ENCODE measurements at places on chromosomes 5 and 9. TPM values are rescaled to one million over a fixed set of nuclear protein-coding genes. Genes with fewer than 3 reads are reported as not detected.

DNA sequence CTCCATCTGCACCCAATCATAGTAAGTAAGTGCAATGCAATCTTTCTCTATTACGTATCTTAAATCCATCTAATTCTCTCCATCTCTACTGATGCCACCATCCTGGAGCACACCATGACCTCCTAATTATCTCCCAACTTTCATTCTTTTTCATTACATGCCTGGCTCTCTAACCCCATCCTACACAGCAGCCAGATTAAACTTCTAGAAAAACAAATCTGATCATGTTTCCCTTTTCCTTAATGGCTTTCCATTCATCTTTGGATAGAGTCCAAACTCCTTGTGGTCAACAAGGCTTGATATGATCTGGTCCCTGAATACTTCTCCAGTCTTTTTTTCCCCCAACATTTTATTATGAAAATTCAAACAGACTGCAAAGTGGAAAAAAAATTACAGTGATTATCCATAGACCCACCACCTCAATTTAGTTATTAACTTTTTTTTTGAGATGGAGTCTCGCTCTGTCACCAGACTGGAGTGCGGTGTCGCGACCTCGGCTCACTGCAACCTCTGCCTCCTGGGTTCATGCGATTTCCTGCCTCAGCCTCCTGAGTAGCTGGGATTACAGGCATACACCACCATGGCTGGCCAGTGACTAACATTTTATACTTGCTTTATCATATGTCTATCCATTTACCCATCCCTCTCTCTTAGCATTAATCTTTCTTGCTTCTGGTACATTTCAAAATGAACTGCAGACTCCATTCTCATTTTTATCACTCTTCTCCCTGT is 5.2 kb downstream of the PPP2R2B start:
- DNase-seq: no peak

DNA sequence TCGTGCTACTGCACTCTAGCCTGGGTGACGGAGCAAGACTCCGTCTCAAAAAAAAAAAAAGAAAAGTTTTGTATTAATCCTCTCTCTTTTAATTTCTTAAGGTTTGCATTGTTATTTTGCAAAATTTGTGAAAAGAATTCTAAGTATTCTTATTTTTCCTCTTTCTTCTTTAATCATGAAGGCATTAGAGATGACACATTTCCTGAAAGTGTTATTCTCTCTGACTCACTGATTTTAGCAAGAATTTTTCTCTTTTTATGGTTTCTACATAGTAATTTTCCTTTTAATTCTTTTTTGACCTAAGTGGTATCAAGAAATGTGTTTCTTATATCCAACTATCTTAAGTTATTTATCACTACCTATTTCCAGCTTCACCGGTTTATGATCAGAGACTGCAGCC is 78.0 kb downstream of the NSUN2 start:
- no peak for DNase-seq

GRCh38 chr9:90770182-90770738 is 31.4 kb upstream of the SYK start:
- no peak for DNase-seq

GRCh38 chr5:122858451-122858850 is 13.0 kb downstream of the SNX24 start:
- no peak for DNase-seq

DNA sequence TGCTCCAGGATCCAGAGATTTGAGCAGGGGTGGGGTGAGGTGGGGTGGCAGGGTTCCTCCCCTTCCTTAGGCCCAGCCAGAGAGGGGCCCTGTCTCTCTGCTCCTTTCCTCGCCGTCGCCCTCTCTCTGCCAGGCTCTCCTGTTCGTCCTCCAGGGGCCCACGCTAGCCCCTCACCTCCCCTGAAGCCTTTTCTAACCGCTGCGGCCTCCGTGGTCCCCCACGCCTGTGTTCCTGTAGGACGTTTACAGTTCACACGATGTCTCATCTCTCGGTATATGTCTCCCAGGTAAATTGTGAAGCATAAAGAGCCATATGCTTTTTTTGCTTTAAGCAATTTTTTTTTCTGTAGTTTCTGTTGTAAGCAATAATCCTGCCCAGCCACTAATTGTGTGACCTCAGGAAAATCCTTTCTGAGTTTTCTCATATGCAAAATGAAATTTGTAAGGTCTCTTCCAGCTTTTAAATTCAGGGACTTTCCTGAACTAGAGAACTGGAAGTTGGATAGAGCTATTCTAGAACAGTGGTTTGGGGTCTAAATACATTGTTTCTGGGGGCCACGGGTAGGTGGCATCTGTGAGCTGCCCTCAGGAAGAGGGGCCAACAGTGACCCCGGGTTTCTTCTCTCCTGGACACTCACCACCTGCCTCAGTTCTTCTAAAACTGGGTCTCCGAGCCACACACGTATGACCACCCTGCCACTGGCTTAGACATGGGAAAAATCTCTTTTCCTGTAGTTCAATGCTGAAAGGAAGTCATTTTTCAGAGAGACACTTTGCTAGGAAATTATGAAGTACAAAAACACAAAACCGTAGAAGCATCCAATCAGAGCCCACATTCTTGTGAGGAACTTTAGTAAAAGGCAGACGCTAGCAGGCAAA is 50.2 kb upstream of the ZNF366 start:
- no peak for DNase-seq

DNA sequence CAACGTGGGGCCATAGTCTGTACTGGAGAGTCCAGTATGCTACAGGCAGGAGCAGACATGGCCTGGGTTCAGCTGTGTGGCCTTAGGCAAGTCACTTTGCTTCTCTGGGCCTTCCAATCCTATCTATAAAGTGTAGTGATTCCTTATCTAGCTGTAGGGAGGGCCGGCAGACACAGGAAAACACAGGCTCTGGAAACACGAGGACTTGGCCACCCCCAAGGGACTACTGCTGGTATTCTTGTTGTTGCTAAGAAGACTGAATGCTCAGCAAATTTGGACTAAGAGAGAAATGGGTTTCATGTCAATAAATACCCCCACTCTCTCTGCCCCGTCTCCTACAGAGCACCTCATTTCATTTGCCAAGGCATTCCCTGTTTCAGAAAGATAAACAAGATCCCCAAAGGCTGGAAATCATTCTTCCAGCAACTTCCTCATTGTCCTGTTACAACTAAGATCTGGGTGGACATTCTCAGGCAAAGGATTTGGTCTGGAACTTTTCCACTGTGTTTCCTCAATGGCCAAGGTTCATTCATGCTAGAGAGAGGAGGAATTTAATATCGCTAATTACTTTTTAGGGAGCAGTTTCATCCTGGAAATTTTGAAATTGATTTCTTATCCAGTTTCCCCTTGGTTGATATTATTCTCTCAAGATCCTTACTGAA is 105.8 kb downstream of the GABBR2 start:
- no peak for DNase-seq

DNA sequence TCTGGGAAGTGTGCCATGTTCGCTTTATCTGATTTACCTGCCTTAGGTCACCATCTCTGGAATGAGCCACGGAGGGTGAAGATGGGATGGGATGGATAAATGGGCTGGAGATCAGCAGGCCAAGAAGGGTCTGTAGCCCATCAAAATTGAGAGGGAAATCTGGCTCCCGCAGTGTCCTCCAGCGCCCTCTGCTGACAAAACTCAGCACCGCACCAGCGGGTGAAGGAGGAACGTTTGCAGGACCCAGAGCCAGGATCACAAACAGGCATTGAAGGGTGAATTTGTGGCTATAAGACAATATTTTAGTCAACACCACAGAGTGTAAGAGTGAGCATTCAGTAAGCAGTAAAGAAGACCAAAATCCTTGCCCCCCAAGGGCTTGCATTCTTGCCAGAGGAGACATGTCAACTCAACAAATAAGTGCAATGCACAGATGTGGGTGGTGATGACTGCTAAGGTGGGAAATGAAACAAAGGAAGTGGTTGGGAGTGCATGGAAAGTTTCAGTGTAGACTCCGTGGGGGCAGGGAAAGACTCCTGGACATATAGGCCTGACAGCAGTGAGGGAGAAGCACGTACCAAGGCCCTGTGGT is 124.4 kb downstream of the TENT4A start:
- no peak for DNase-seq

The CFAP157 gene
- polyA plus RNA-seq: 0.14 TPM

The FXN gene
- polyA plus RNA-seq: 18.0 TPM

DNA sequence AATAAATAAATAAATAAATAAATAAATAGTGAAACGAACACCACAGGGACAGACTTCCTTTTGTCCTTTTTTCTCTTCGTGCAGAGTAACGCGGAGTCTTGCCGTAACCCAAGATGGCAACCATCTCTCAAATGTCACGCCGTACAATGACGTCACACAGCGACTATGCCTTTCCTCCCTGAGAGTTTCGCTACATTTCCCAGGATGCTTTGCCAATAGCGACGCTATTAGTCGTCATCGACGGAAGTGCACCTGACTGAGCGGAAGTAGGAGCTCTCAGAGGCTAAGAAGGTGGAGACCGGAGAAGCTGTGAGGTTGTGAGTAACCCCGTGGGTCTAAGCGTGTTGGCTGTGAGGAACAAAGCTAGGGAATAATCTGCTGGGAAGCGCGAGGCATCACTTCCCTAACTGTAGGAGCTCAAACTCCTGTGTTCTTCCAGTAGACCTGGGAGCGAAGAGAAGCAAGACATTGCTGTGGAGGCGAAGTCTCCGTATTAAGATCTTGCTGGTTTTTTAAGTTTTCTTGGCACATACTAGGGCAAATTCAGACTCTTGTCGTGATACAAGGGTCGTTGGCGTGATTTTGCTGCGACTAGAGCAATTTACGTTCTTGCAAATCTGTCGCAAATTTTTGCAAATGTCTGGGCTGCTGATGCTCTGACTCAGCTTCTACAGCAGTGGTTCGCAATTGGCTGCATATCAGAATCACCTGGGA is at the start of gene TTC1:
Gene TTC1 (plus strand): TSS at position 263 of the 714 bp plus-strand sequence. CDS start 1,390 bp downstream, outside the sequence.
- peak; percentile 98 for DNase-seq

The FCHSD1 gene
- polyA plus RNA-seq: 28.1 TPM

GRCh38 chr5:129687941-129688340 is 60.0 kb upstream of the MINAR2 start:
- no peak for DNase-seq

The PHYHD1 gene
- 11.6 TPM for polyA plus RNA-seq

GRCh38 chr5:81167544-81167943 is 65.6 kb upstream of the CKMT2 start:
- DNase-seq: no peak

DNA sequence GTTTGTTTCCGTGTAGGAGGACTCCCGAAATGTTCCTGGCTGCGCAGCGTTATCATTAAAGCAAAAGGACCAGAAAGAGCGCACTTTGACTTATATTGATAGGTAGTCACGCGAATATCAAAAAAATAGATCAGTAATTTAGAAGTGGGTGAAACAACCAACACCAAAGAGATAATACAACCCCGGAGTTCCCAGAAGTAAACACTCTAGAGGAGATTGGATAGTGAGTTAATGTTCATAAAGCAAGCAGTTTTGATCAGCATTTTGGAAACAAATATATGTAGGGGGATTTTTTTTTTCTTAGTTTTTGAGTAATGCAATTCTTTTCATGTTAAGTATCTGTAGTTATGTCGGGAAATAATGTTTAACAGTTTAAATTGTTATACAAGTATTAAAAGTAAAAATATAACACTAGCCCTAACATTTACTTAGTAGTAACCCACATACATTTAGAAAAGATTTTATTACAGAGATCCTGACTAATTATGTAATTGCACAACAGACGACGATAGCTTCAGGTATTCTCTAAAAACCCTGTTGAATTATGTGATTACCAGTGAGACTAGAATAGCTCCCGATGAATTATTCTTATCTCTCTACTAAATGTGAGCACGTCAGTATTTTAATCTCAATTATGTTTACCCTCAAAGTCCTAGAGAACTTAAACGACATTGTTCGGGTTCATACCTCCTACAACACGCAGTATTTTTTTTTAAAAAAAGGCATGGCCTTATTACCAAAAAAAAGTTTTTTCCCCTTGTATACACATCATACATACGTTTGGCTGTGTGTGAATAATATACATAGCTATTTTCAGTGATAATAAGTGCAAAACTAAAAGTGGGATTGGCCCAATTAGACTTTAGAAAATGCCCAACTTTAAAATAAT is 9.4 kb upstream of the NFIB start:
- DNase-seq: no peak

- DNase-seq: no peak
Measured at GRCh38 chr9:37693260-37693659, 42.5 kb downstream of the FRMPD1 start.

The TPPP gene
- polyA plus RNA-seq: 0.05 TPM

The ORM1 gene
- not detected for polyA plus RNA-seq

The FAM153A gene
- polyA plus RNA-seq: not detected

The HSD17B3 gene
- polyA plus RNA-seq: not detected

DNA sequence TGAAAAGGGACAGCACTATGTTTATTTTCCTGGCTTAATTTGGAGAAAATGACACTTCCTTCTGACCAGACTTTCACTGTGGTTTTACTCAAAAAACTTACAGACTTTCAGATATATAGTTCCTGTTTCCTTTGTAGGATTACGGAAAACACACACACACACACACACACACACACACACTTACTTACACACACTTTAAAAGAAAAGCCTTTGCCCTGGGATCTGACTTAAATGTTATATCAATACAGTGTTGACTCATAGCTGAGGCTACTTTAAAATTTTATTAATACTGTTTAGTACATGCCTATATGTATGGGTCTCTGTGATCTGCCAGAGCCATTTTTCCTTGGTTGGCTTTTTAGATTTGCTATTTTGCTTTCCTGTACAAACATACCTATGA is 758.3 kb downstream of the DNAH5 start:
- DNase-seq: no peak
